ENCODE measurements at places on chromosomes 1 and 21.
A peak's percentile ranks its signal among the peaks of the same experiment; 100 is the strongest.

GRCh38 chr1:155946633-155947219, 5.3 kb downstream of the RXFP4 start:
- DNase-seq: no peak

DNA sequence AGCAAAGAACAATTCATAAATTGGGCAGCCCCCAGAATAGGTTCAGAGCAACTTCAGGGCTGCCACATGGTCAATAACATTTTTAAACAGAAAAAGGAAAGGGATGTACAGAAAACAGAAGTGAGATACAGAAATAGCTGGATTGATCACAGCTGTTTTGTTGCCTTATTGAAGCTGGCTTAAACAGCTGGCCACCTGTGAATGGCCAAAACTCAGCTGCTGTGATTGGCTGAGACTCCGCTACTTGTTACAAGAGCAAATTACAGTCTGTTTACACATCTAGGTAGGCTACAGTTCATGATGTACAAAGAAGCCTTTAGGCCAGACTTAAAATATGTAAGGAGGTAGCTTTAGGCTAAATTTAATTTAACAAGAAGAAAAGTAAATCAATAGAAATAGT, 11.6 kb upstream of the IFNAR1 start:
- no peak for DNase-seq

DNA sequence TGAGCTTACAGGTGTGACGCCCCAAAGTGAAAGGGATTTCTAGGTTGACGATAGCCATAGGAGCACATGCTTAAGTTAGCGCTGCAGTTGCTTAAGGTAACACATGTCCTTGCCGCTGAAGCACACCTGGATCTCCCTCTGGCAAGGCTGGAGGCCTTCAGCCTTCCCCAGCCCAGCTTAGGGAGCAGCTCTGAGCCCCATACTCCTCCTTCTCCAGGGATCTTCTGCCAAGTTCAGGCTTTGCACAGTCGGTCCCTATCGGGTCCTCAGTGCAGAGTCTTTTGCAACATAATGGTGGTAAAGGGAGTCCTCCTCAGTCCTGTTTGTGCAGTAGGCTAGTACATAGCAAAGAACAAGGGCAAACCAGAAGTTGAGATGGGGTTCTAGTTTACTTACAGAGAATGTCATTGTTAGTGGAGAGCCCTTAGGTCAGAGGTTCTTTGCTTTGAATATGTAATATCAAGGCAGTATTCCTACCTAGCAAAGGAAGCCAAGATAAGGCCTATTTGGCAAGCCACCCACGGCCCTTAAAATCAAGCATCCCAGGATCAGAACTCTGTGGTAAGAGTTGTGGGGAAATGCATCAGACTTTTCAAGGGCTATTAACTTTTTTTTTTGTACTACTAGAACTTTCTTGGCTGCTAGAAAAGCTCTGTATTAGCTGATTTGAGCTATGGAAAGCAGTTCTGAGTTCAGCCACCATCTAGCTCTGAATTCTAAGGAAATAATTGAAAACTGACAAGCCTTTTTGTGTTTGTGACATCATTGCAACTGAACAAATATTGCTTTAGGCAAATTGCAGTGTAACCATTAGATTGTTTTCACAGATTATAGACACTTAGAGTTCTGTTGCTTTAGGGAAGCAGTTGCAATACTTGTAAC, 1.4 kb downstream of the EVA1C start:
- no peak for DNase-seq

DNA sequence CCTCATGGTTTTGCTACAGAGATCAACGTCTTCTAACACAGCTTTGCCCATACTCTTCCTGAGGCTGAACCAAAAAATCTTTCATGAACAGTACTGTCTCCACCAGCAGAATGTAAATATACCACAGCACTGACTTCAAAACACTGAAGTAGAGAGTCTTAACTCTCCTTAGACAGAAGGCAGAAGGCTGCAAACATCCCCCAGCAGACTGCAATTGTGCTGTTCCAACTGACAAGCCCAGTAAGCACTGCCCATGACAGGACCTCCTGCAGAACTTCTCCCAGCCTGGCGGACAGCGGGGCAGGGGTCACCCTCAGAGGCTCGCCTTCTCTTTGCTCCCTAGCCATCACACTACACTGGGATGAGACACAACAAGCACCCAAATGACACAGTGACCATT, 218.7 kb downstream of the RERE start:
- DNase-seq: no peak

DNA sequence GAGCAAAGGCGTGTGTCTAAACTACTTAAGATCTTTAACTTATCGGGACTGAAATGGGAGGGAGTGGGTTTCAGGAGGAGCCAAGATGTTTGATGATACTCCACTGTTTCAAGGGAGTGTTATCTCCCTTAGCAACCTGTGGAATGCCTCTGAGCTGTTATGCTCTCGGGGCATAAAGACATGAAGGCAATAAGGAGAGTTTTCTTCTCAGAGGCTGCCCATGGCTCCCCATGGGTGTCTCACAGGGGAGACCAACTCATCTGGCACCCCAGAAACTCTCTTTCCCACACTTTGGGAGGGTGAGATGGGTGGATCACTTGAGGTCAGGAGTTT, 130.0 kb downstream of the LIPI start:
- DNase-seq: no peak

DNA sequence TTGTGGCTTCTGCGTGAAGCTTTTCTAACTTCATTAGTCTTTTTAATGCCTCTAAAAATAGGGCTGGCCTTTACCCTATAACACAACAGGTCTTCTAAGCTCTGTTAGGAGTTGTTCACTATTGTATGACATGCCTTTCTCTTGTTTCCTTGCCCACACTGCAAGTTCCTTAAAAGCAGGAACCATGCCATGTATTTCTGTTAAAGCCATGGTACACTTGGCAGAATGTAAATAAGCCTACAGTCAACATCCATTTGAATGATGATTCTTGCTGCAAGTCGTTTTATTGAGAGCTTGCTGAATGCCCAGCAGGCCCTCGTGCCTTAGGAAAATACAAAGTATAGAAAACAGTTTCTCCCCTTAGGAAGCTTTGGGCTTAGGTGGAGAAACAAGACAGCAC, 214.6 kb downstream of the DUSP10 start:
- no peak for DNase-seq

DNA sequence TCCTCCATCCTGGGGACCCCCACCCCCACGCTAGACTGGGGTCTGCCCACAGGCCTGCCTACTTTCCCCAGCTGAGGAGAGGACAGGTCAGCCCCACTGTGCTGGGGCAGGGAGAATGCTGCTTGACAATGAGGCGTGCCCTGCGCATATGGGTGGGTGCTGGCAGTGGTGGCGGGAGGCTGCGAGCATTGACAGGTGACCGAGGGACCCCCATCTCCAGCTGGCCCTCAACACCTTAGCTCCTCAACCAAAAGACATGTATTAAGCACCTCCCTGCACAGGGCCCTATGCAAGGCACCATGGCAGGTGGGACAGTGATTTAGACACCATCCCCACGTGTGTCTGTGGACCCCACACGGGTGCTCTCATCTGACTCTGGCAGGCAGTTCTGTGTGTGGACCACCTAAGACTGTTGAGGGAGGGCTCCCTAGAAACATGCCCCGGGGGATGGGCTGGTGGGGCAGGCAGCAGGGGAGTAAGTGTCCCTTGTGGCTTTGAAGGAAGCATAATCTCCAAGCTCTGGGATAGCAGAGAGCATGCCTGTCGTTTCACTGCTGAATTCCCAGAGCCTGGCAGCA, 18.4 kb upstream of the ALX3 start:
- DNase-seq: no peak

DNA sequence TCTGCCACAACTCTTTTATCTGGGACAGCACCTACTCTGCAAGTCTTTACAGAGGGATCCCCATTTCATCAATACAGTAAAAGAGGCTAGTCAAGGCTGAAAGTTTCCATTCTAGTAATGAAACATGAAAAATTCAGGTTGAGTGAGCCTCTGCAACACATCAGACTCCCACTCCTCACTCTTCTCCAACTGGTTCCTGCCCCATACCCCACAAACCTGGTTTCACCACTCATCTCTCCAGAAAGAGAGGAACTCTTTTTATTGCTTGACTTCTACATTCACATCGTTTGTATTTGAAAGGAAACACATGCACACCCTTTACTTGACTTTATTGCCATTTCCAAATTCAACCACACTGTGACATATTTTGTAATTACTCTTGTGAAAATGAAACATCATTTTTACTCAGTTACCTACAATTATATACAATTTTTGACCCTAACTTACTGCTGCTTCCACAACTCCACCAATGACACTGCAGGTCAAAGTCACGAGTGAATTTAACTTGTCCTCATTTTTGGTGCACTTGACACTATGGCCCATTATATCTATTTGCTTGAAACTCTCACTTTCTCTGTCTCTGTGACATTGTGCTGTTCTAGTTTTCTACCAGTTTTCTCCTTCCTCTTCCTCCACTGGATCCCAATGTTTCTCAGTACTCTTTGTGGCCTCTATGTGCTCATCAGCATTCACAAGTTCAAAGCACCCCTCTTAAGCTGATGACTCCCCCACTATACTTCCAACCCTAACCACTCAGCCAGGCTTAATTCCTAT, 8.0 kb downstream of the STX6 start:
- no peak for DNase-seq

- DNase-seq: no peak
Observed at GRCh38 chr1:245290836-245291235, 136.1 kb downstream of the KIF26B start.

GRCh38 chr1:56904663-56905397, 50.2 kb downstream of the C8A start:
- no peak for DNase-seq

- DNase-seq: no peak
Observed at GRCh38 chr1:37096523-37096922, 62.2 kb upstream of the GRIK3 start.

- DNase-seq: no peak
Observed at GRCh38 chr21:26519142-26519541, 53.9 kb downstream of the CYYR1 start.

DNA sequence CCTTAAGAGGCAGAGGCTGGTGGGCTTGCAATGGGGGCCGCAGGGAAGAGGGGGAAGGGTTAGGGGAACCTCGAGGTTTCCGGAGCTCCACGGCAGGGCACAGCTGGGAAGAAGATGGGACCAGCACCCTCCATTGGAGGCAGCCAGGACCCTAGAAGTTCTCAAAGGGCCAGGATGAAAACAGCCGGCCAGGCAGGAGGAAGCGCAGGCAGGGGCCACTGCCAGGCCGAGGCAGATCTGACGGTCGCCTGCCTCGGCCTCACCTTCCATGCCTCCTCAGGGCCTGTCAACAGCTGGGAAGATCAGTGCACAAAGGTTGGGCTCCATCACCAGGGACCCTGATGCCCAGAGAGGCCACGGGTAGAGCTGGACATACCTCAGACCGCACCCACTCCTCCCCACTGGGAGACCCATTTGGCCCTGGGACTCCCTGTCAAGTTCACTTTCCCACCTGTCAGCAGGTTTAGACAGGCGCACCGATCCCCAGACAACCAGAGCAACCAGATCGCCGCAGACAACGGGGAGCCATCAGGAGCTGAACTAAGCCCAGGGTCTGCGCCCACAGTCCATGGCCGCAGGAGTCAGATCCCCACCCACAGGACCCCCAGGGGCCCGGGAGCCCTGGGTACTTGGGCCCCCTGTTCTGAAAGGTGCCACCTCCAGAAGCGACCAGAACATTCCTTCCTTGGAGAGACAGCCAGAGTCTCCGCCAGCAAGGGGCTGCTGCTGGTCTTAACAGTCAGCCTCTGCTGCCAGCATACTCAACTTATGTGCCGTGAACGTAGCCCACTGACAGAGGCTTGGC, 2.2 kb downstream of the SLC19A1 start:
- DNase-seq: peak; percentile 88

GRCh38 chr1:165317612-165318011, 38.9 kb downstream of the LMX1A start:
- no peak for DNase-seq

DNA sequence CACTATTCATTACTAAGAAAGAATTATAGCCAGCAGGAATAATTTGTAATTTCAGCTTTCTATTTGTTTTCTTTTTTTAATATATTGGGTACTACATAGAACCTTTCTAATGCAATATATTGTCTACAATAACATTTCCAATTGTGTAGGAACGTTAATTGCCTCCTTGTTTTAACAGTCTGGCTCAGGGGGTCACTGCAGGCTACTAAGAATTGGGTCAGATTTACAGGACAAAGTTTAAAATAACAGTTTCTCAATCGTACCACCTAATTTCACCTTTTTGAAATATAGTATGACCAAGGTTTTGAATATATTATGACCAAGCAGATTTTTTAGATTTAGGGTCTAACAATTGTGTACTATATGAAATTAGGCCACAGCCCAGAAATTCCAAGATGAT, 2.4 kb downstream of the CFH start:
- DNase-seq: no peak

DNA sequence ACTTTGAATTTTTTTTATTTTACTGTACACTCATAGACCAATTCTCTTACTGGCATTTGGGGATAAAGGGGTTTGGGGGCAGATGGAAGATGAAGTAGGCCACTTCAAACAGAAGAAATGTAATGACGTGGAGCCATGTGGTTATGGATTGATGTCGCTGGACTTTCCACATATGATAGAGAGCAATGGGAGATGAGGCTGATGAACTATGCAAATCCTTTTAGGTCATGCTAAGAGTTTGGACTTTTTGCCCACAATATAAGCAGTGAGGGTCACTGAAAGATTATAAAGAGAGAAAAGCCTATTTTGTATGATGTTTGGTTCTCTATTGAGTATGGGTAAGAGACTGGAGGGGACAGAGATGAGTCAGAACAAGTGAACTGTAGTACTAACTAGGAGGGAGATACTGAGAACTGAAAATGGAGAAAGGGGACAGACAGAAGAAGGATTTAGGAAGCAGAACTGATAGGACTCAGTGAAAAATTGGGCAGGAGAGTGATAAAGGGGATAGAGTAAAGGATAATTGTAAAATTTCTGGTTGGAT, 9.2 kb downstream of the C1orf21 start:
- DNase-seq: no peak

- no peak for DNase-seq
Observed at GRCh38 chr21:34189506-34189905, 116.1 kb downstream of the MRPS6 start.

DNA sequence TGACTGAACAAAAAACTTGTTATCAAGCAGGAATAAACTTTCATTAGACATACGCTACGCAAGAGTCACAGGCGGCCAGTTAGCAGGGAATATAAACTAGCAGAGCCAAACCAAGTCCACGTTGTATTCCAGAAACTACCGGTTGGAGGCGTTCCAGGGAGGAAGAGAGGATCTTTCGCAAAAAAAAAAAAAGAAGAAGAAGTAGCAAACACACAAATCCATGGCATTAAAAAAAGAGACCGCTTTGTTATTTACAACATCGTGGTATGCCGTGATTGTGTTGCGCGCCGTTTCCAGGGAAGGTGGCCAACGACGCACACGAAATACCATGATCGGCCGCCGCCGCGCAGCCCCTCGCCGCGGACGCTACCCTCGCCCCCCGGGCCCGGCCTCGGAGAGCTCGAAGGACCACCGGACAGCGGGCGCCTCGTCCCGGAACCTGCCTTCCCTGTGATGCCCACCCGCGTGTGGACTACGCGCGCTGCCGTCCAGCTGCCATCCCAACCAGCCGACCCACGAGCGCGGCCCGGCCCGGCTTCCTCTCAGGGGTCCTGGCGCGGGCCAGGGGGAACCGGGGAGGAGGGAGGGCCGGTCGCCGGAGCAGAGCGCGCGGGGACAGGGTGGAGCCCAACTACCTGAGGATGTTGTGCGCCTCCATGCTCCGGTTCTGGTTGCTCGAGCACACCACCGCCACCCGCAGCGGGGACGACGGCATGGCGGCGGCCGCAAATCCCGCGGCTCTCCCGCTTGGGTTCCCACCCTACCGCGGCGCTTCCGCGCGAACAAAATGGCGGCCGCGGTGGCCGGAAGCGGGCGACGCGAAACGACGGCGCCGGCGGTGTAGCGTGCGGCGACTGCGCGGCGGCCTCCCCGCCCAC, 581 bp downstream of the SSU72 start:
- DNase-seq: no peak
